HL-60 (cell line): ENCODE measurements at places on chromosomes 11 and 22.

DNA sequence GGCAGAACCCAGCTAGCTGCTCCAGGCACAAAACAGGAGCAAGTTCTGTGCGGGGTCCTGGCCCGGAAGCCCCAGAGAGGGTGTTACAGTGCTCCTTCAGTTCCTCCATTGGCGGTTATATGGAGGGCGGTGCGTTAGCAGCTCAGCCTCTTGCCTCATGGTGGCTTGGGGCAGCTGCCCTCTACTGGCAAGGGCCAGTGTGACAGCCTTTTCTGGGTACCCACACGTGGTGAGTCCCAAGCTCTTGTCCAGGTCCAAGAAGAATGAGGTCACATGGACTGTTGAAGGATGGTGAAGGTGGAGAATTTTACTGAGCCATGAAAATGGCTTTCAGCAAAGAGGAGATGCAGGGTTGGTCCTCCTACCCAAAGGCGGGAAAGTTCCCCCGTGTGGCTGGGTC, 100.5 kb downstream of the WT1 start:
- DNase-seq: no peak

GRCh38 chr11:100719809-100720221, 32.7 kb downstream of the ARHGAP42 start:
- no peak for DNase-seq

- DNase-seq: peak; percentile 29
Observed at GRCh38 chr22:38505541-38506117, 482 bp downstream of the DDX17 start.

DNA sequence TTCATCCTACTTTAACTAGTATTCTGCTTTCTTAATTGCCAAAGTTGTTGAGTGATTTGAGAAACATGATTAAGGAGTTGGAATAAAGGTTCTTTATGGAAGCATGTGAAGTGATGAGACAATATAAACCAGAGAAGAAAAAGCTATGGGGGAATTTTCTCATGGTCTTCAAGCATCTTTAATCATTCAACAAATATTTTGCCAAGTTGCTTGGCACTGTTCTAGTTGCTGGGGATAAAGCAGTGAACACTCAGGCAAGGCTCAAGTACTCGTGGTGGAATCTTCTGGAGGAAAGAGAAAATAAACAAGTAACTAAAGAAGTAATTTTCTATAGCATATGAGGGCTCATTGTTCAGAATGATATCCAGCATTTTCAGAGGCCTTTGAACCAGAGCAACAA, 9.2 kb upstream of the PIWIL4 start:
- DNase-seq: no peak

GRCh38 chr11:62601122-62601371, 618 bp downstream of the MTA2 start:
- peak; percentile 30 for DNase-seq

GRCh38 chr22:28112548-28113043, 193.5 kb upstream of the PITPNB start:
- DNase-seq: no peak

DNA sequence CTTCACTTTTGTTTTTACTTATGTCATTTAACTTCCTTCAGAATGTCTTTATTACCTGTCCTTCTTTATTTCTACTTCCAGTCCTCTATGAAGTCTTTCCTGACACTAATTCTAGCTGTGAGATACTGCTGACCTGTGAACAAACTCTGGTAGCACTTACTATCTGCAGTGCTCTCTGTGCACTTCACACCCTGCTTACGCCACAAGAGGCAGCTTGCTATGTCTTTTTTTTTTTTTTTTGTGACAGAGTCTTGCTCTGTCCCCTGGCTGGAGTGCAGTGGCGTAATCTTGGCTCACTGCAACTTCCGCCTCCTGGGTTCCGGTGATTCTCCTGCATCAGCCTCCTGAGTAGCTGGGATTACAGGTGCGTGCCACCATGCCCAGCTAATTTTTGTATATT, 10.7 kb downstream of the STIM1 start:
- DNase-seq: peak; percentile 91

DNA sequence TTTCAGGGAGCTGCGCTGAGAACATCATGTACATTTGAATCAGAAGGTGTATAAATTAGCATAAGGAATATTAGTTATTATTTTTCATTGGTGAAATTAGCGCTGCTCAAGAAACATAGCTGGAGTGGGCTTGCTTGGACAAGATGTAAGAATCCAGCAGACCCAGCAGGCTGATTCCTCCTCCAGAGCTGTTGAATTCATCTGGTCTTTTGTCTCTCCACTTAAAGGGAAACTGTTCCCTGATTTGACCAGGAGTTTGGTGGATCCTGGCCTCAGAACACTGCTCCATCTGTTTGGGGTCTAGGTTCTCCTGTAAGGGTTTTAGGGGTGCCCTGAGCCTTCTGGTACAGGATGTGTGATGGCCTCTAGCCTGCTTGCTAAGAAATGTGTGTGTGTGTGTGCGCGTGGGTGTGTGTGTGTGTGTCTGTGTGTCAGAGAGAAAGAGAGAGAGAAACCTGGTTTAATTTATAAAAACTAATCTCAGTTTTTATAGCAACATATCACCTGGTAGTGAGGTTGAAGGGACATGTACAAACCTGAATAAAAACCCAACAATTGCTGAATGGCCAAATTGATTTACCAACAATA, 8.3 kb upstream of the SORL1 start:
- no peak for DNase-seq

GRCh38 chr11:35549787-35550186, 24.4 kb upstream of the PAMR1 start:
- DNase-seq: no peak

DNA sequence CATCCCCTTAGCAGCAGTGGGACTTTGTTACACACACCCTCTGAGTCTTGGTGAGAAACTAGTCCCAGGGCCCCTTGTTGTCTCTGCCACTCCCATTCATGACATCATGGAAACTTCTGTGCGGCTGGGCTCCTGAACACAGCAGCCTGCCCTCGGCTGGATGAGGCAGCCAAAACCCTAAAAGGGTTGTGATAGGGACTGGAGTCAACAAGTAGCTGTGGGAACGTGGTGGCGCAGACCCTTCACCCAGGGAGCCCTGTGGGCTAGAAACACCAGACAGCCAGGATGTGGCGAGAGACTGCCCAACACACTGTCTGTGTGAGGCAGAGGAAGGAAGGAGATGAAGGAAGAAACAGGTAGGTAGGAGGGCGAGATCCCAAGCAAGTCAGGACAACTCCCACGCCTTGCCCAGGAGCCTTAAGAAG, 3.9 kb downstream of the CD3D start:
- DNase-seq: peak; percentile 43

- DNase-seq: no peak
Observed at GRCh38 chr11:118948000-118948399, 8.1 kb upstream of the UPK2 start.

DNA sequence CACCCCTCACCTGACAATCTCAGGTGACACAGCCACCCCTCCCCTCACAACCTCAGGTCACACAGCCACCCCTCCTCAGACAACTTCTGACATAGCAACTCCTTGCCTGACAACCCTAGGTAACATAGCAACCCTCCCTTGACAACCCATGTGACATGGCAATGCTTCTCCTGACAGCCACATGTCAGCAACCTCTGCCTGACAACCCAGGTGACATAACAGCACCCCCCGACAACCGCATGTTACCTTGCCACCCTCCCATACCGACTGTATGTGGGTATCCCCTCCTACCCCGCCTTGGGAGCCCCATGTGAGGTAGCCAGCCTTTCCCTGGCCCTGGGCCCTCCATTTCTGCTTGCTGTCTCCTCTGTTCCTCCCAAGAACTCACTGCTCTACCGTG, 77.7 kb upstream of the B3GAT1 start:
- no peak for DNase-seq

DNA sequence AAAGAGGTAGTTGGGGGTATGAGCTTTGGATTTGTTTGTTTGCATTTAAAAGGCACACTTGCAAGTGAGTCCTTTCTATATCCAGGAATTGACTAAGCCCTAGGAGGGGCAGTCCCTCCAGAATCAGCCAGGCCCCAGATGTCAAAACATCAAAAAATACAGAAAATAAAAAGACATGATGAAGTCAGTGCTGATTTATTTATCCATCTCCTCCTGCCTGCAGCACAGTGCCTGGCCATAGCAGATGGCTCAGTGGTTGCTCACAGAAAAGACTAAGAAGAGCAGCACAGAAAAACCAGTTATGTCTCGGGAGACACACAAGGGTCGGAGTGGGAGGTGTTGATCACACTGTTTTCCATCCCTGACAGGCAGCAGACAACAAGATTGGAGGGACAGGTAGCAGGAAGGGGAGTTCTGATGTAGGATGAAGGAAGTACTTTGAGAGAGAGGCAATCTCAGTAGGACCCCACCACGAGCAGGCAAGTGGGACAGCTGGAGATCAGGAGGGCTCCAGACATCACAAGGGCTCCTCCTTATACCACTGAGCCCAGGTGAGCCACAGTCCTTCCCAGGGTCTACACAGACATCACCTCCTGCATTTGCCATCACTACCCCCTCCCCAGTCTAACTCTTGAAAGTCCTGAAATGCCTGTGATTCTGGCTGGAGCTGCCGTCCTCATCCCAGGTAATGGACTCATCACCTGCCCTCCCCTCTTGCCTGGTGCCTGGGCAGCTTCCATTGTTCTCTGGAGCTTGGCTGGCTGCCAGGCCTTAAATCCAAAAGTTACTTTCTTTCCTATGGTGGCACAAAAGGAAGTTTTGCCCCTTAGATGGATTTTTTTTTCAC, 32.3 kb downstream of the TMPRSS5 start:
- DNase-seq: no peak

- DNase-seq: no peak
Observed at GRCh38 chr11:134850566-134850965, 438.5 kb upstream of the B3GAT1 start.

DNA sequence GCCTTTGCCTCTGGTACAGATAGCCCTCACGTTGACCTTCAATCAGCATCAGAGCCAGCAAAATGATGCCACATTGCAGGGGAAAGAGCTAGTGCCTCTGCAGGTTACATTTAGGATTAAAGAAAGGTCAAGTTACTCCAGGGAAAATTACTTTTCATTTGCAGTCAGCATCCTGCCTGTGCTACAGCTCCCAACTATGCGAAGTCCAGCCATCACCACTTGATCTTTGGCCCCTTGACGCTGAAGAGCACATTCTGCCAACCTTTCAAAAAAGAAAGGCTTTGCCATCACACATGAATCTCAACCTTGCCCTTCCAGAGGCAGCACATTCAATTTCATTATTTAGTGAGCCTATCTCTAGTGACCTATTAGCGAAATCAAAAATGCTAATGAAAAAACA, 11.3 kb downstream of the FJX1 start:
- DNase-seq: no peak

- DNase-seq: no peak
Observed at GRCh38 chr22:47594836-47595521, 832.5 kb downstream of the TBC1D22A start.

DNA sequence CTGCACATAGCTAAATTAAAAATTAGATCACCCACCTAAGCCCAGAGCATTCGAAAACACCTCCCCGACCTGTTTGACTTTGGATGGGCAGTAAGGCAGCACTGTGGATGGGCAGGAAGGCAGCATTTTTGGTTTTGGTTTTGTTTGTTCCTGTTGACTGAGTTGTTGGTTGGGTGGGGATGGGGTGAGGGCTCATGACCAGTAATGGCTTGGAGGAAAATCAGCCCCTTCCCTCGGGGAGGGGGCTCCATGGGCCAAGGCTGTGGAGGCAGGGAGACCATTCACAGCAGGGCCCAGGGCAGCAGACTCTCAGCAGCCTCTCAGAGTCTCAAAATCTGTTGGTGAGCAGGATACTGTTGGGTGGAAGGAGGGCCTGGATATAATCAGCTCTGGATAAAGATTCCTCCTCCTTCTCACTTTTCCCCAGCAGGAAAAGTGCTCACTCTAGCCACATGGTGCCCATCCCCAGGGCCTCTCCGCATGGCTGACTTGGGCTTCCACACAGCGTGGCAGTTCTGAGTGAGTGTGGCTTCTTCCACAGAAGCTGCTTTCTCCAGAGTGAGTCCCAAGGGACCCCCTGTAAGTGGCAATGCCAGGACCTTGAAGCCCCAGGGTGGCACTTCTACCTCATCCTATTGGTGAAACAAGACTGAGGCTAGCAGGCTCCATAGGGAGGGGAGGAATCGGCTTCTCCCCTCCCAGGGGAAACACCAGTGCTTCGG, 1491.2 kb downstream of the BRD1 start:
- no peak for DNase-seq

DNA sequence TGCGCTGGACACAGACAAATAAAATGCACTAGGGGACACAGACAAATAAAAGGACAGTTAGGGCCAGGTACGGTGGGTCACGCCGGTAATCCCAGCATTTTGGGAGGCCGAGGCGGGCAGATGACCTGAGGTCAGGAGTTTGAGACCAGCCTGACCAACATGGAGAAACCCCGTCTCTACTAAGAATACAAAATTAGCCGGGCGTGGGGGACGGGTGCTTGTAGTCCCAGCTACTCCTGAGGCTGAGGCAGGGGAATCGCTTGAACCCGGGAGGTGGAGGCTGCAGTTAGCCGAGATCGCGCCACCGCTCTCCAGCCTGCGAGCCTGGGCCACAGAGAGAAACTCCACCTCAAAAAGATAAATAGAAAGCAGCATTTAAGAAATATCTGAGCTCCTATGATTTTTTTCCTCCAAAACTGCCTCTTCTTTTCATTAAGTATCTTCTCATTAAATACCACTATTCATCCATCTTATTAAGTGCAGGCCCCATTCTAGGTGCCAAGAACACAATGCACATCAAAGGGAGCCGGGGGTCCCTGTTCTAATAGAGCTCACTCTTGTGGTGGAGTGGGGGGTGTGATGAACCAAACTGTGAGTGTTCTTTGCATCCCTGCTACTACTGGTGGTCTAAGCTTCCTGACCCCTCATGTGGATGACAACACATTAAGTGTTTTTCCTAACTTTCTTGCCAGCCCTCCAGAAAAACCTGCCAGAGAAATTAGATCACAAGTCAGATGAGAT, 766 bp upstream of the ZNHIT2 start:
- DNase-seq: no peak

GRCh38 chr11:119335091-119335654, 846 bp downstream of the RNF26 start:
- no peak for DNase-seq

DNA sequence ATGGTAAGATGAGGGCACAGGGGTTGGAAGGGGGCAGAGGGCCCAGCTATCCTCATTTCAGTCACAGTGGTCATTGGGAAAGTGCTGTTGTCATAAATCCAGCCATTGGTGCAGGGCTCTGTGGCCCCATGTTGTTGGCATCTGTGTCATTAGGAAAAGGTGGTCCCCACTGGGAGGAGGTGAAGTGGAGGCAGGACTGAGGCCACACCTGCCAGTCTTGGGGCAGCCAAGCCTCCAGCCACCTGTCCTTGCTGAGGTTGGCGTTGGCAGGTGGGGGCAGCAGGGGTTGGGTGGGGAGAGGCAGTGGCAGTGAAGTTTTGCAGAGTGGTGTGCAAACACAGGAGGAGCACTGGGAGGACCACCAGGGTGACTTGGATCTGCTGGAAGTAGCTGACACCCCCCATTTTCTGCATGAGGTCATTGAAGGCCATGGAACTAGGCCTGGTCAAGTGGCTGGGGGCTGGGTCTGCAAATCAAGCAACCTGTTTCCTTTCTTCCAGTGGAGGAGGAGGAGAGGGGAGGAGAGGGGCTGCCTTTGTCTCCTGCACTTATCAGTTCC, 25.3 kb downstream of the SLC22A6 start:
- no peak for DNase-seq

- DNase-seq: no peak
Observed at GRCh38 chr22:50601669-50602337, 1.2 kb downstream of the MAPK8IP2 start.

- no peak for DNase-seq
Observed at GRCh38 chr22:20465759-20466077, 28.1 kb upstream of the SCARF2 start.
